ENCODE measurements at places on chromosomes 6 and 20. TPM values are rescaled to one million over a fixed set of nuclear protein-coding genes. Genes with fewer than 3 reads are reported as not detected.

- no peak for DNase-seq
Observed at GRCh38 chr6:112243861-112244827, 10.2 kb downstream of the LAMA4 start.

DNA sequence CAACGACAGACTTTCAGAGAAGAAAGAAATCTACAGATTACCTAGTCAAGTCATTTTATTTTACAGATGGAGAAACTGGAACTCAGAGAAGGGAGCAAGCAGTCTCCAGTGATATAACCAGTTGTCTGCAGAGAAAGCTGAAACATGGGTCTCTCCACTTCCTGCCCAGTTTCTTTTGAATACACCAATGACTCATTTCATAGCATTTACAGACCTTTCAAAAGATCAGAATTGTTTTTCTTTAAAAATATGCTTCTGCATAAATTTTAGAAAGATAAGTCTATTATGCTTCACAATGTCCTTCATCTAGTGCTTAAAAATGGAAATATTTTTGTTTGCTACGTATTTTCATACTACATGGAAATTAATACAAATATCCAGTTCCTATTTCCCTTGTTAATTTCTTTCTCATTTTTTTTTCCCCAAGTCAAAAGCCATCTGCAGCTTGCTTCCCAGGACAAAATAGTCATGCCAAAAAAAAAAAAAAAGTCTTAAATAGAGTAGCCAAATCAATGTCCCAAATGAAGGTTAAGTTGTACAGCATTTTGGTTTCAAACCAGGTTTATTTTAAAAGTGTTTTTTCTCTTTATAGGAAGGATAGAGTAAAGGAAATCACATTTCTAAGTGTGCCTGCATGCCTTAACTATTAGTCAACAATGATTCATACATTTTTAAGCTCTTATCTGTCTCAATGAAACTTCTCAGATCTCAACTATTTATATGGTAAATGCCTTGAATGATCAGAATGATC, 36.9 kb downstream of the ARHGAP18 start:
- DNase-seq, result peak; percentile 90

EPPIN gene
- not detected for total RNA-seq

GRCh38 chr6:69917834-69918233, 51.5 kb downstream of the COL19A1 start:
- peak; percentile 5 for DNase-seq

CDH4 gene
- total RNA-seq, result not detected

CTAGE9 gene
- not detected for total RNA-seq

DNA sequence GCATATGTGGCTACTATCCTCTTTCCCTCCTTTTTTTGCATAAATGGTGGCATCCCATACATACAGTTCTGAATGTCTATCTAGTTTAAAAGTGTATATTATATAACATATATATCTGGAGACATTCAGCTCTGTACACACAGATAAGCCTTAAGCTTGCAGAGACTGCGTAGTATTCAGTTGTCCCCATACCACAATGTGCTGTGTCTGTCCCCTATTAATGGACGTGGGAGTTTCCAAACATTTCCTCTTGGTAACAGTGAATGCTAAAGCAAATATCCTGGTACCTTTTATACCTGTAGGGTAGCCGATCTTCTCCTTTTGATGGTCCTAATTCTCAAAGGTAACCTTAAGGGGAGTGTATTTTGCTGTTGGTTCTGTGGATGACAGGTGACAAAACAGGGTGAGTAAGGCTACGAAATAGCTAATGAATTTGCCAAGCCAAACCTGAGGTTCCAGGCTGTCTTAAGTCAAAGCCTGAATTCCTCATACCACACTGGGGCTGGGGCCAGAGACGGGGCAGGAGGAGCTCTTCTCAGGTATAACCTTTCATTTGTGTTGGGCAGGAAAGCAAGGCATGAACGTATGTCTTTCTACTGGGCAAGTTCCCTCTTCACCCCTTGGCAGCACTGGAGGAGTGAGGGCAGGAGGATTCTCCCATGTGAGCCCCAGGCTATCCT, 7.8 kb upstream of the C2 start:
- no peak for DNase-seq
